ENCODE measurements at places on chromosomes 16 and 17.
A peak's percentile ranks its signal among the peaks of the same experiment; 100 is the strongest.

- DNase-seq = peak; percentile 66
These were observed 34.0 kb downstream of the RAB11FIP4 start for GRCh38 chr17:31425282-31426040.

GRCh38 chr16:27449434-27450195 is 47.6 kb downstream of the IL21R start:
- no peak for DNase-seq

- DNase-seq = no peak
These were observed 115.1 kb upstream of the ANKFN1 start for GRCh38 chr17:56038131-56038530.

DNA sequence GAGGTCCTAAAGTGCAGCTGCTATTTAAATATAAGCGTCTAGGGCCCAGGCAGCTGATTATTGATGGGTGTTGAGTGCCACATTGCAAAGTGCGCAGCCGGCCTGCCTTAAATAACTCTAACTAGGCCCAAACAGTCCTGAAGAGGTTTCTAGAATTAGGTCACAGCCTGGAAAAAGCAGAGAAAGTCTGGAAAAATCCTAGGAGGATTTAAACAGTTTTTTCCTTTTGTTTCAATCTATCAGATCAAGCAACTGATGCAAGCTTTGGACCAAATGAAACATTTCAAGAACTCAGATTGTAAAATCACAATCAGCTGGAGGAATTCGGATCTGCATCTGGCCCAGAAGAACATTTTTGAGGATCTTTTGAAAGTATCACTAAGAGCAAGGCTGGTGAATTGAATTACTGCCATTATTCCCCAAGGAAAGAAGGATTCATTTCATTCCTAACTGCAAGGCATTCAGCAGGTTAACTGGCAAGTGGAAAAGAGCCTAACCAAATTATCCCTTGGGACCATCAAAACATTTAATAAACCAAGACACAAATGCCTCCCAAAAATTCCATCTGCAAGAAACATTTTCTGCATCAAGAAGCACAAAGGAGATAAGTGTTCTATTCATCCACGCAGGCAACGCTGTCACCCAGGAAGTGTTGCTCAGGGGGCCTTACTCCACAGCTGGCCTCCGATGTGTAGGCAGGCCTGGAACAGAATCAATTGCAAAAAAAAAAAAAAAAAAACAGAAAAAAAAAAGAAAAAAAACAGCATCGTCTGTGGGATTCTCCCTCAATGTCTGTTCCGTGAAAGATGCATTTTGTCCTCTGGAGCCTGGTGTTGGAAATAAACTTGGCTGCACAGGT is 46.1 kb downstream of the IRX3 start:
- no peak for DNase-seq

GRCh38 chr17:67245694-67246402 is 852 bp upstream of the HELZ start:
- peak; percentile 38 for DNase-seq

DNA sequence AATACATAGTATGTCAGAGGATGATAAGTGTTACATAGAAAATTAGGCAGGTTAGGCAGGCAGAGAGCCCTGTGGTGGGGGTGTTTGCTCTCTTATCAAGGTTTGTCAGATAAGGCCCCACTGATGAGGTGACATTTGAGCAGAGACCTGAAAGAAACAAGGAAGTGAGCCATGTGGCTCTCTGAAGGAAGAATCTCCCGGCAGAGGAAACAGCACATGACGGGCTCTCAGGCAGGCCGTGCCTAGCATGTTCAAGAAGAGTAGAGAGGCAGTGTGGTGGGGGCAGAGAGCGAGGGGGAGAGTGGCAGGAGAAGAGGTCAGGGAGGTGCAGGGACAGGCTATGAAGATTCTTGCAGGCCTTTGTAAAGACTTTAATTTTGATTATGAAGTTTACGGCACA is 82.0 kb upstream of the ASIC2 start:
- DNase-seq = no peak

DNA sequence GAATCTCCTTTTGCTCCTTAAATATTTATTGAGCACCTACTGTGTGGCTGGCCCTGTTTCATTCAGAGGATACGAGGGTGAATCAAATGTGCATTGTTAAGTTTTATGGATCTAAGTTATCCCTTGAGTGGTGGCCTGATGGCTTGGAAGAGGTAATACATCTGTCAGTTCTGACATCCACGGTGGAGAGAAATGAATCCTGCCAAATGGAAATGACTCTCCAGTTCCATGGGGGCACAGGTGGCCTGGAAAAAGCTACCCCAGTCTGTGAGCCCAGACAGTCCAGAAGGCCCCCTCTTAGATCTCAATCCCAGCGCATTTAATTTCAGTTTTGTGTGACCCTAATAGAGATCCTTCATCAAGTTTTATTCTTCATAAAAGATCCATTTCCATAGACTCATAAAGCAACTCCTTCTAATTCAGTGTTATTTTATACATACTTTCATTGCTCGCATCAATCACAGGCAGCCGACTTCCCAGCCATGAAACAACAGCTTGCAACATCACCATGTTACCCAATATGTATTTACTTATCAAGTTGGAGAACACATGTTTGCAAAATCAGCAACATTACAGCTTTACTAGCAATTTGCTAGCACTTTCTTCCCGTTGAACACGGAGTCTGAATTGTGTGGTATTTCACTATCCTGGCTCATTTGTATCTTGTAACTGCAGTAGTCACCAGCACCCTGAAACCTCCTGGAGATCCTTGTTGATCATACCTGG is 334.8 kb upstream of the HSBP1 start:
- DNase-seq = no peak

GRCh38 chr16:57166451-57166850 is 19.4 kb downstream of the PSME3IP1 start:
- DNase-seq = no peak

DNA sequence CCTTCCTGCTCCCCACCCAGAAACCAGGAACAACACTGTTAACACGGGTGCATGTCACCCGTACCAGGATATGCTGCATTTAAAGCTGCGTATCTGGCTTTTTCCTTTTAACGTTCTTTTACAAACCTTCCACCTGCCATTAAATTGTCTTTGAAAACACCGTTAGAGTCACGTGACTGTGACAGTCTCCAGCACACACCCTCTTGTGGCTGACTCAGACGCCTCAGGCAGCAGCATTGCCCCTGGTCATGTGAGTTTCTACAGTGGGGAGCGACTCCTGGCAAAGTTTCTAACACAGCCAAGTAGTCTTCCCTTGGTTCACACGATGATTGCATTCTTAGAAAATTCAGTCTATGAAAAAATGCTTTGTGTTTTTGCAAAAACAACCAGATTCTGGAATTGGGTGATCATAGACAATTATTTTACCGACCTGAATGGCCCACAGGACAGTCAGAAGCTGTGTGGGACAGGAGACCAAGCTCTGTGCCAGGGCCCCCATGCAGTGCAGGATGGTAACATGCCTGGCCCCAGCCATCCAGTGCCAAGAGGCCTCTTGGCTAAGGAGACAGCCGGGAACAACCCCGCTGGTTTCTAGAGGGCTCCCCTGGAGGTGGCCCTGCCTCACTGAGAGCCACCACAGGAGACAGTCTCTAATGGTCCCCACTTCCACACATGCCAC is 199.1 kb downstream of the KATNIP start:
- peak; percentile 52 for DNase-seq

- no peak for DNase-seq
These were observed 7.6 kb upstream of the KRT39 start for GRCh38 chr17:40974366-40974765.

DNA sequence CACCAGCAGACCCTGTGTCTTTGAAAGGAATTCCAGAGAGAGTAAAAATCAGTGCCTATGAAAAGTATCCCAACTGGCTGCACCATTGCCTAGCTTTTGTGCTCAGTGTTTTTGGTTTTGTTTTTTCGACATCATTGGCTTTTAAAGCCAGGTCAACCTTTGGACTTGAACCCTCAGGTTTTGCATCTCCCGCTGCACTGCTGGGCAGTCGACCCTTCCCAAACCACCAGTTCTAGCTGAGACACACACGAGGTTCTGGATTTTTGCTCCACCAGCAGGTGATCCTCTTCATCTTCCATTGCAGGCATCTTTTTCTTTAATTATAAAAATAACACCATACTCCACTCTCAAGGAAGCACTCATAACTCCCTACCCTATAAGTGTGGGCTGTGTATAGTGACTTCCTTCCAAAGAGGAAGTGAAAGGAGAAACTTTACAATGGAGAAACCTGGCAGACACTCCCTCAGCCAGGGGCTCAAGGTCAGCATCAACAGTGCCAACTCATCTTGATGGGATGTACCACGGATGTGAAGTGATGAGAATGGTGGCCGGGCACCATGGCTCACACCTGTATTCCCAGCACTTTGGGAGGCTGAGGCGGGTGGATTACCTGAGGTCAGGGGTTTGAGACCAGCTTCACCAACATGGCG is 57.8 kb downstream of the BMERB1 start:
- no peak for DNase-seq

- no peak for DNase-seq
These were observed 1.5 kb downstream of the ENPP7 start for GRCh38 chr17:79732254-79732653.

- peak; percentile 23 for DNase-seq
These were observed 47.7 kb downstream of the ZFHX3 start for GRCh38 chr16:73000020-73000906.

GRCh38 chr17:13498184-13498583 is 103.5 kb downstream of the HS3ST3A1 start:
- no peak for DNase-seq

DNA sequence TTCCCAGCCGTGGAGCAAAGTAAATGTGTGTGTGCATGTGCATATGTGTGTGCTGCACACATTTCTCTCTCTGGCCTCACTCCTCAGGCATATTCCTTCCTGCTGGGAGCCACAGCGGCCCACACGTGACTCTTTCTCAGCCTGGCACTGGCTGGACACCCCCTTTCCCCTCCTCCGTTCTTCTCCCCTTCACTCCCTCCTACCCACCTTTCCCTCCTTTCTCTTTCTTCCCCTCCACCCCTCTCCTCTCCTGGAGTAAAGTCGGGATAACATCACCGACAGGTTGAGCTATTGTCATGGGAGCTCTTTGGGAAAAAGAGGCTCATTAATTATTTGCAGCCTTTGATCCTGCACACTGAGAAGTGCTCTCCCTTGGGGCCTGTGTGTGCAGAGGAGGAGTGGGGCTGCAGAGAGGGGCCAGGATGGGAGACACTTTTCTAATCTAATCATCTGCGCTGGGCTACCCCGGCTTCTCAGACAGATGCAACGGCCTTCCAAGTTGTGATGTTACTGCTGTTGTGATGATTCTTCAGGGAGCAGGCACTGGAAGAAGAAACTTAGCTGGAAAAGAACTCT is 126.3 kb upstream of the HSBP1 start:
- no peak for DNase-seq

GRCh38 chr17:57517632-57518456 is 227.3 kb downstream of the CCDC182 start:
- no peak for DNase-seq

- no peak for DNase-seq
These were observed 31.4 kb downstream of the ANKRD11 start for GRCh38 chr16:89458967-89459366.

GRCh38 chr17:65538675-65539529 is 22.5 kb downstream of the AXIN2 start:
- DNase-seq = no peak

- DNase-seq = peak; percentile 87
These were observed 219.8 kb downstream of the KATNIP start for GRCh38 chr16:27769561-27770255.

DNA sequence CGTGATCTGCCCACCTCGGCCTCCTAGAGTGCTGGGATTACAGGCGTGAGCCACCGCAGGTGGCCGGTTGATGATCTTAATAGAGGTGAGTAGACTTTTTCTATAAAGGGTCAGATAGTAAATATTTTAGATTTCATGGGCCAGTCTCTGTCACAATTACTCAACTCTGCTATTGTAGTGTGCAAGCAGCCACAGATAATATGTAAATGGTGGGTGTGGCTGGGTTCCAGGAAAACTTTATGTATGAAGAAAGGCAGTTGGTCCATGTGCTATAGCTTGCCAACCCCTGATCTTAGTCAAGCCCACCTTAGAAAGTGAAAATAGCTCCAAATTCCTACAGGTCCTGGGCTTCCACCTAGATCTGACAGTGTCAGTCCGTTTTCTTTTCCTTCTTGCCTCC is 94.9 kb upstream of the PMFBP1 start:
- no peak for DNase-seq

DNA sequence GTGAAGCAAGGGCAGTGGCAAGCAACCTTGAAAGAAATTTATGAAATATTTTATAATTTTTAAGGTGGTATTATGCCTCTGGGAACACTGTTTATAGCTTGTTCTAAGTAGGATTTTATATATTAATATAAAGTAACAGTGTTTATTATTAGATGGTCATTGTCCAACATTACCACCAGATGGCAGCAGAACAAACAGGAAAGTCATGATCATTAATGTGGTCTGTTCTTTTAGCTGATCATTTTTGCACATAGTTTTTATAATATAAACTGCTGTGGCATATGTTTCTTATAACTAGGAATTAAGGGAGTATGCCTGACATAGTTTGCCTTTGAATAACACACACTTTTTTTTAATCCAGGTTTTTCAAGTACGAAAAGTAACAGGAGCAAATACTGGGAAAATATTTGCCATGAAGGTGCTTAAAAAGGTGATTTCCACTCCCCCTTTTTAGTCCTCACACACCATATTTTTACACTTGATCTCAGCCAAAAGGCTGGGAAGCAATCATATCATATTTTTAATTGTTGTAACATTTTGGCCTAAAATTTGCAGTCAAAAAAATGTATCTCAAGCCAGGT is 21.4 kb downstream of the RPS6KB1 start:
- peak; percentile 45 for DNase-seq

GRCh38 chr16:72198021-72198711 is 26.2 kb upstream of the PMFBP1 start:
- peak; percentile 88 for DNase-seq

DNA sequence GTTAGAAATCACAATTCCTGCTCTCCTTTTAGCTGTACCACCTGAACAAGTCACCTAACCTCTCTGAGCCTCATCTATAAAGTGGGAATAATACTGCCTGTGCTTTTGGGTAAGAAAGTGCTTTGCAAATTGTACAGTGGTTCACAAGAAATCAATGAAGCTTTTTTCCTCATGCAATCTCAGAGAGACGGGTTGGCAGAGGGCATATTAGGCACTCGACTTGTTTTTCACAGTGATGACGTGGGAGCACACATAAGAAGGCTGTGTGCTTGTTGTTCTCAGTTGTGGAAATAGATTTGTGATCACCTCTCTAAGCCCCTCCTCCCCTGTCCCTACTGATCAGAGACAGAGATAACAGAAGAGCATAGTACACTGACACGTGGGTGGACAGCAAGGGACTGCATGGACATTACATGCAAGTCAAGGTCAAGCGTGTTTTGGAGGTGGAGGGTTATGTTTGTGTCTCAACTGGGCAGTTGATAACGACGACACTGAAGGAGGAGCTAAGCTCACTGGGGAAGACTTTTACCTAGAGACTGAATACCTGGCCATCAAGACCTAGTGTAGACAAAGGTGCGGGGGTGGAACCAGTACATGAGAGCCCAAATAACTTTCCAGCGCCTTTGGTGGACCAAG is 1.7 kb upstream of the GPT2 start:
- DNase-seq = no peak

GRCh38 chr17:20800146-20800545 is 220.6 kb downstream of the CDRT15L2 start:
- no peak for DNase-seq

GRCh38 chr16:84617041-84617790 is 662 bp downstream of the COTL1 start:
- DNase-seq = peak; percentile 9

- DNase-seq = no peak
These were observed 1.7 kb downstream of the AKTIP start for GRCh38 chr16:53501216-53501859.

- DNase-seq = peak; percentile 71
These were observed 808 bp upstream of the BAHCC1 start for GRCh38 chr17:81394377-81394920.
